ENCODE measurements at places on chromosomes 2 and 18. TPM values are rescaled to one million over a fixed set of nuclear protein-coding genes. Genes with fewer than 3 reads are reported as not detected.
A peak's percentile ranks its signal among the peaks of the same experiment; 100 is the strongest.

GRCh38 chr18:79930020-79930642 lies 21.3 kb downstream of the SLC66A2 start:
- no peaks in the 10 kb centered on the region for H3K4me1 ChIP-seq
- H3K27me3 ChIP-seq = no peaks in the 10 kb centered on the region
- H3K27ac ChIP-seq = no peak overlapping the region
- no peak for DNase-seq
- no peak overlapping the region for H3K4me3 ChIP-seq
- H3K36me3 ChIP-seq = peaks cover 58% of the 10 kb centered on the region

The FZD7 gene
- 0.18 TPM for total RNA-seq

DNA sequence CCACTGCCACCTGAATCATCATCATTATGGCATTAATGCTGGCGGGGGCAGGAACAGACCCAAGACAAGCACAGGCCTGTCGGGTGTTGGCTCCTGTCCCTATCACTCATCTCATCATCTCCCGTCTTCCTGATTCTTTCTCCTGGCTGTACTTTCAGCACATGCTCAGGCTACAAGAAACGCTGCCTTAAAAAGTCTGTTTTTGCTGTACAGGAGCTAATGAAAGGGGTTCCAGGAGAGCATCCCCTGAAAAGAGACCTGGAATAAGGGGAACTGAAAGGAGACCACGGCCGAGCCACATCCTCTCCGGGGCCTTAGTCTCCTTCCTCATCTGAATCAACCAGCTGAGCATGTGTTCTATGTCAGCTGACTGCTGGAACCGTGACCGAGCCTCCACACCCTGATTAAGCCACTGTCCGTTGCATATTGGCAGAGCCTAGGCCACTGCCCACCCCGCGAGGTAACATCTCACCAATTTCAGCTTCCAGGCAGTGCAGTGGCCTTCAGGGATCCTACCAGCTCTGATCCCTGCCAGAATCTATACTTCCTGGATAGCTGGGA lies 62.6 kb downstream of the DNMT3A start:
- no peak overlapping the region for H3K4me3 ChIP-seq
- no peaks in the 10 kb centered on the region for H3K27me3 ChIP-seq
- no peak for DNase-seq
- peak overlapping the region; percentile 92 for H3K27ac ChIP-seq
- H3K36me3 ChIP-seq = peaks cover 11% of the 10 kb centered on the region

- H3K27ac ChIP-seq = no peak overlapping the region
- H3K27me3 ChIP-seq = no peaks in the 10 kb centered on the region
- peaks cover 18% of the 10 kb centered on the region for H3K4me1 ChIP-seq
- H3K36me3 ChIP-seq = no peaks in the 10 kb centered on the region
- H3K4me3 ChIP-seq = peak overlapping the region; percentile 18
- peak; percentile 46 for DNase-seq
These were observed 58.3 kb downstream of the FBXO36 start for GRCh38 chr2:229980431-229981184.

- no peak for DNase-seq
- H3K27me3 ChIP-seq = no peaks in the 10 kb centered on the region
- peaks cover 81% of the 10 kb centered on the region for H3K4me1 ChIP-seq
- H3K27ac ChIP-seq = peak overlapping the region; percentile 71
- peaks cover 36% of the 10 kb centered on the region for H3K36me3 ChIP-seq
These were observed 41.8 kb downstream of the INPP4A start for GRCh38 chr2:98486374-98486981.

GRCh38 chr2:209977386-209978239 lies 24.8 kb upstream of the RPE start:
- no peak overlapping the region for H3K4me3 ChIP-seq
- no peak for DNase-seq
- no peaks in the 10 kb centered on the region for H3K4me1 ChIP-seq
- no peaks in the 10 kb centered on the region for H3K36me3 ChIP-seq
- no peak overlapping the region for H3K27ac ChIP-seq

The PRKAG3 gene
- not detected for total RNA-seq

GRCh38 chr2:98947554-98947953 lies 11.5 kb upstream of the CRACDL start:
- H3K4me1 ChIP-seq = no peaks in the 10 kb centered on the region
- H3K36me3 ChIP-seq = no peaks in the 10 kb centered on the region
- peaks cover 47% of the 10 kb centered on the region for H3K27me3 ChIP-seq
- H3K27ac ChIP-seq = no peak overlapping the region

GRCh38 chr2:55518841-55519165 lies 715 bp upstream of the CFAP36 start:
- peak; percentile 46 for DNase-seq
- peak overlapping the region; percentile 94 for H3K27ac ChIP-seq

GRCh38 chr2:72115110-72116080 lies 32.3 kb downstream of the CYP26B1 start:
- no peaks in the 10 kb centered on the region for H3K36me3 ChIP-seq
- no peaks in the 10 kb centered on the region for H3K4me1 ChIP-seq
- DNase-seq = peak; percentile 27
- H3K4me3 ChIP-seq = no peak overlapping the region
- no peak overlapping the region for H3K27ac ChIP-seq
- no peaks in the 10 kb centered on the region for H3K27me3 ChIP-seq

The BCL2 gene
- 143 TPM for total RNA-seq

DNA sequence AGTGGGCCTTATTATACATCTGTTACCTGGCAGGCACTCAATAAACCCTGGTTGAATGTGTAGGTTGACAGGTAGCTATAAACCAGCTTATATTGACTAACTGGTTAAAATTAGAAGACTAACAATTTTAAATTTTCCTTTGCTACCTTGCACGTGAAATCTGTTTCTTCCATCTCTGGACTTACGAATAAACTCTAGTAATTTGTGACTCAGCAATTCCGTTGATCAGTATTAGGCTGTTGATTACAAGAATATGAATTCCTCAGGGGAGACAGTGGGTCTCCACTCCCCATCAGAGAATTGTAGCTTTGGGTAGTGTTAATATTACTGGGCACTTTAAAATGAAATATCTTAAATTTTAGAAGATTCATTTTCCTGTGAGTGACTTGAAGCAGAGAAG lies 137.8 kb upstream of the SP5 start:
- H3K4me1 ChIP-seq = no peaks in the 10 kb centered on the region
- no peak overlapping the region for H3K27ac ChIP-seq
- DNase-seq = no peak
- H3K4me3 ChIP-seq = no peak overlapping the region

- no peak for DNase-seq
- H3K27ac ChIP-seq = no peak overlapping the region
- peaks cover 10% of the 10 kb centered on the region for H3K27me3 ChIP-seq
- H3K4me3 ChIP-seq = no peak overlapping the region
These were observed 11.8 kb downstream of the SLC3A1 start for GRCh38 chr2:44286884-44287638.

The ITGA4 gene
- 301 TPM for total RNA-seq

DNA sequence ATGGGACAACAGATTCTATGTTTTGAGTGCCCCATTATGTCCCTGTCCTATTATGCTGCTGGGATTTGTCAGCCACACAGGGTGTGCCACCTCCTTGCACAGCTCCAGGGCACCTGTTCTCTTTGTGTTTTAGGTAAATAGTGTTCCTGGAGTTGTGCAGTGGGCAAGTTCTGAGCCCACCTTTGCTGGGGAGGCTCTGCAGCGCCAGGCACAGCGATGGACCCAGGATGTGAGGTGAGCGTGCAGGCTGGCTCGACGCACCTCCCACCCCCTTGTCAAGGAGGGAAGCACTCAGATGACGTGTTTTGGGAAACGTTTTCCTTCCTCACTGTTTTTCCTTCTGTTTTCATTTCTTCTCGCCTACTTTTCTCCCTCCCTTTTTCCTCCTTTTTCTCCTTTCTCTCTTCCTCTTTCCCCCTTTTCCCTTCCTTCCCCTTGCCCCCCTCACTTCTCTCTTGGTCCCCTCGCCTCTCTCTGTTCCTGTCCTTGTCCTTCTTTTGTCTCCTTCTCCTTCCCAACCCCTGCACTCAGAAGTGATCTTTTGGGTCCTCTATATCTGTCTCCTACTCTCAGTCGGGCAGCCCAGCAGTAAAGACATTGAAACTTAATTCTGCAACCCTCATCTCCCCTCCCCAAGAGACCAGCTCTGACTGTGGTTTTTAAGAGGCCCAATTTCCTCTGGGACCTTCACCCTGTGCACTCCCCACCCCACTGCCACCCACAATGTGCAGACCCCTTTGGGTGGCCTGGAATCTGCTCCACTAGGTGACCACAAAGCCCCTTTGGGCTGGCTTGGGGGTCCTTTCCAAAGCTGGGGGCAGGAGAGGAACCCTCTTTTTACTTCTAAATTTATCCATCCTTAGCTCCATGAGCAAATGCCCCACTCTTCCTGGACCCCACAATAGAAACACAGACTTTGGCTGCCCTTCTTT lies 104.0 kb downstream of the MCFD2 start:
- H3K4me3 ChIP-seq = no peak overlapping the region
- no peak overlapping the region for H3K27ac ChIP-seq
- no peaks in the 10 kb centered on the region for H3K4me1 ChIP-seq
- peaks cover 35% of the 10 kb centered on the region for H3K27me3 ChIP-seq

The TMEM37 gene
- not detected for total RNA-seq

- no peak for DNase-seq
- no peak overlapping the region for H3K4me3 ChIP-seq
- H3K36me3 ChIP-seq = no peaks in the 10 kb centered on the region
- H3K27ac ChIP-seq = no peak overlapping the region
These were observed 375.9 kb upstream of the ACVR2A start for GRCh38 chr2:147468963-147469362.

The PLCD4 gene
- total RNA-seq = 0.30 TPM

DNA sequence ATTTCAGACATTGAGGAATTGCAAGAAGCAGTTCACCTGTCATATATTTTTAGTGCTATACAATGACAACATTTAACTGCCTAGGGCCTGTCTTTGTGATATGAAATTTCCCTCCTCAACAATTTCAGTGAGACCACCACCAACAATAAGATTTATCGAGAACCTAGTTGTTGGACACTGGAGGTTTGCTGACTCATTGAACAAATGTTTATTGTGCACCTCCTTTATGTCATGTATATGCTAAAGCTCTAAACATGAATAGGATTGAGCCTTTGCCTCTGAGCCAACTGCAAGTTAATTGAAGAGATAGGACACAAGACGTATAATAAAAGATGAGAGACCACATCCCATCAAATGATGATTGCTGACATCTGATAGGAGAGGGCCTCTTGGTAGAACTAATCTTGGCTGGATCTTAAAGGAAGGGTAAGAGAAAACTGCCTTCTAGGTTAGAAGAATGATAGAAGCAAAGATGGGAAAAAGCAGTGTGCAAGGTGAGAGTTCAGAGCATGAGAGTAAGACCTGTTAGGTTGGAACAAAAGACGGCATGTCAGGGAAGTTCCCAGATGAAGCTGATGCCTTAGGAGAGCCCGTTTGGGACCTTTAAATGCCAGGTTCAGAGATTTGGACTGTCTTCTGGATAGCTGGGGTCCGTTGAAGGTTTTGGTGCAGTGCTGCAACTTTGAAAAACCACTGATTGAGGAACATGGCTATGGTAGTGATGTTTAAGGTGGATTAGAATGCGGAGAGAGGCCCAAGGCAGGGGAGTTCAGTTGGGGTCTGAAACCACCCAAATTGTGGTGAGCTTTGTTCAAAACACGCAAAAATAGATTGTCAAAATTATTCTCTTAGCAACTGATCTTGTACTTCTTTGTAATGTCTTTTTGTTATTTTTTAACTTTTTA lies 133.0 kb upstream of the EML6 start:
- peaks cover 8% of the 10 kb centered on the region for H3K36me3 ChIP-seq
- H3K27ac ChIP-seq = peak overlapping the region; percentile 3
- H3K27me3 ChIP-seq = no peaks in the 10 kb centered on the region
- H3K4me1 ChIP-seq = peaks cover 53% of the 10 kb centered on the region

- no peaks in the 10 kb centered on the region for H3K4me1 ChIP-seq
- no peak overlapping the region for H3K27ac ChIP-seq
- H3K36me3 ChIP-seq = no peaks in the 10 kb centered on the region
These were observed 77.9 kb upstream of the FZD7 start for GRCh38 chr2:201955702-201956141.

DNA sequence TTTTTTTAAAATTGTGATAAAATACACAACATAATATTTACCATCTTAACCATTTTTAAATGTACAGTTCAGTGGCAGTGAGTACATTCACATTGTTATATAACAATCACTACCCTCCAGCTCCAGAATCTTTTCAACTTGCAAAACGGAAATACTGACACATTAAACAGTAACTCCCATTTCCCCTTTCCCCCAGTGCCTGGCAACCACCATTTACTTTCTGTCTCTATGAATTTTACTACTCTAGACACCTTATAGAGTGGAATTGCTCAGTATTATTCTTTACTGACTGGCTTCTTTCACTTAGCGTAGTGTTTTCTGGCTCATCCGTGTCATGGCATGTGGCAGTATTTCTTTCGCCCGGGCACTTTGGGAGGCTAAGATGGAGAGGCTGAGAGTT lies 32.6 kb downstream of the FASTKD2 start:
- H3K27ac ChIP-seq = no peak overlapping the region
- no peaks in the 10 kb centered on the region for H3K27me3 ChIP-seq
- H3K4me3 ChIP-seq = no peak overlapping the region
- H3K36me3 ChIP-seq = no peaks in the 10 kb centered on the region
- H3K4me1 ChIP-seq = peaks cover 16% of the 10 kb centered on the region
- no peak for DNase-seq

The CCDC85A gene
- total RNA-seq = not detected

GRCh38 chr18:6557057-6557769 lies 142.5 kb upstream of the L3MBTL4 start:
- DNase-seq = no peak
- no peaks in the 10 kb centered on the region for H3K36me3 ChIP-seq
- H3K4me3 ChIP-seq = no peak overlapping the region
- H3K4me1 ChIP-seq = no peaks in the 10 kb centered on the region
- H3K27me3 ChIP-seq = no peaks in the 10 kb centered on the region
- H3K27ac ChIP-seq = no peak overlapping the region

GRCh38 chr2:203893401-203893800 lies 25.8 kb downstream of the CTLA4 start:
- H3K36me3 ChIP-seq = peaks cover 17% of the 10 kb centered on the region
- peaks cover 75% of the 10 kb centered on the region for H3K4me1 ChIP-seq
- H3K4me3 ChIP-seq = no peak overlapping the region

DNA sequence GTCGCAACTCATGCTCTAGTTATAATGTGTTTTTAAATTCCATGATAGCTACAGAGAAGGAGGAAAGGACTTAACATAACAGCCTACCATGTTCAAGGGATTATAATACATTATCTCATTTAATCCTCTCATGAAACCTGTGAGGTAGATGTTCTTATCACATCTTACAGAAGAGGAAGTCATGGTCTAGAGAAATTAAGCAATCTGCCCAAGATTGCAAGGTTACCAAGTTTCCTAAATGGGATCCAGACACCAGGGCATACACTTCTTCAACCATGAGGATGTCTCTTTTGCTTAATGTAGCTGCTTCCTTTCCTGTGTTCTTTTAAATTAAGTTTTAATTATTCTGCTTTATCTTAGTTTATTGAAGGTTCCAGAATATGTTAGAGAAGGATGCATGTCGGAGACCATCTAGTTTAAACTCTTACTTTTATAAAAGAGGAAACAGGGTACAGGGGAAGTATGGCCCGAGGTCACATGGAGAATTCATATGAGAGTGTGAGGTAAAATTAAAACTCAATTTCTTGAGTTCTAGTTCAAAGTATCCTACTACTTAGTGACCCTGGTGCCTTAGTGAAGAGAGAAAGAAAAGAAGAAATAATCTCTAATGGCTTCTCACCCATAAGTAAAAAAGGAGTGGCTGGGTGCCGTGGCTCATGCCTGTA lies 3.6 kb upstream of the IL1A start:
- H3K4me1 ChIP-seq = peaks cover 18% of the 10 kb centered on the region
- H3K36me3 ChIP-seq = peaks cover 6% of the 10 kb centered on the region
- no peaks in the 10 kb centered on the region for H3K27me3 ChIP-seq

The ABCG8 gene
- total RNA-seq = not detected

GRCh38 chr18:10077986-10078385 lies 164.2 kb downstream of the VAPA start:
- peaks cover 6% of the 10 kb centered on the region for H3K27me3 ChIP-seq
- no peak for DNase-seq
- H3K27ac ChIP-seq = no peak overlapping the region
- H3K36me3 ChIP-seq = no peaks in the 10 kb centered on the region

The SRD5A2 gene
- total RNA-seq = not detected

The PKDCC gene
- total RNA-seq = not detected

Measured in activated CD8-positive, alpha-beta memory T cell treated with anti-CD3 and anti-CD28 coated beads, Interleukin-2, amount 10 ng/mL, durations not matched to agents 7 days and 5 days (primary cell).